ENCODE measurements at places on chromosomes 13 and 19.
A peak's percentile ranks its signal among the peaks of the same experiment; 100 is the strongest.

DNA sequence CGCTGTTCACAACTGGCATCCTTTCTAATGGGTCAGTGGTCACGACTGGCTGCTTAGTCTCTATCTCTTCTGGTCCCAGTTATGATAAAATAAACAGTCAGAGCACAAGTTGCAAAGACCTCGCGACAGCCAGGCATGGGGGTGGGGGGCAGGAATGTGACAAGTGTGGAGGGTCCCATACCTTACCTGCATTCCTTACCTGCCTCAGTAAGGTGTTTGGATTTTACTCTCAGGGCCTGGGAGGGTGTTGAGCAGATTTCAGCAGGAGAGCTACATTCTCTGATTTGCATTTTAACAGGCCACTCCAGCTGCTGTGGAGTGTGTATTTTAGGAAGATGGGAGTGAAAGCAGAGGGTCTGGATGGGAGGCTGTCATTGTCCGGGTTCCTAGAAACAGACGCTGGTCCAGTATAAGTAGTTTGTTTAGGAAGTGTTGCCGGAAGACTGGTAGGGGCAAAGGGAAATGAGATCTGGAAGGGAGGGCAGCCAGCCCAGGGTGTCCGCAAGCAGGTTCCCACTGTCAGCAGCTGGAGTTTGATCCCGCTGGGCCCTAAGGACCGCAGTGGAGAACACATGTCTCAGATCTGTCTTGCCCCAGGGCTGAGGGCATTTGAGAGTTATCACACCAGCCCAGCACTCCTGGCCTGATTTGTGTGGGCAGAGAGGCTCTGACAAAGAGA, 920.0 kb downstream of the UQCRFS1 start:
- no peak for DNase-seq

DNA sequence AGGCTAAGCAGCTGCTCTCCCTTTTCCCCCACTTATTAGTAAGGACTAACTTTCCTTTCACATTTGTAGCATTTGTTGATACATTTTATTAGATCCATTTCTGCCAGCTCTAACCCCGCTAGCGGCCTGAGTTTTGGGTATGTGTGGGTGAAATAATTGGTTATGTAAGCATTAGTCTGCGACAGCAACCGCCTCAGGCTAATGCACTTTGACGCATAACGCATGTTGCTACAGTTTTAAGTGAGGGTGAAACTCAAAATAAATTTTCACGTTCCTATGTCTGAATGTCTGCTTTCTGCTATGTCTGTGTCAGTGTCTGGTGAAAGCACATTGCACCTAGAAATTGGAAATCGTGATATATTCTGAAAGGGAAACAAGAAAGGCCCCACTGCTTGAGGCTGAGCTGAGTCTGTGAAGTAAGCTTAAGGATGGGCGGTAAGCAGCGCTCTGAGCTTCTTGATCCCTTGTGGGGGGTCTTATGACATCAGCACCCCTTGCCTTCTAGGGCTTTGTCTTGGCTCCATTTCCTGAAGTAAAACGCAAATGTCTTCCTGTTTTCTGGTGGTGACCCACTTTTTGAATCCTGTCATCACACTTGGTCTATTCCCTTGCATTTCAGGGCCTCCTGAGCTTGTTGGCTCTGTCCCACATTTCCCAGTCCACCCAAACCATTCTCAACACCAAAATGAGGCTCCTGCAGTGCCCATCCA, 648.3 kb upstream of the ARGLU1 start:
- DNase-seq: no peak

GRCh38 chr13:43072394-43072793, 49.0 kb downstream of the DNAJC15 start:
- no peak for DNase-seq

DNA sequence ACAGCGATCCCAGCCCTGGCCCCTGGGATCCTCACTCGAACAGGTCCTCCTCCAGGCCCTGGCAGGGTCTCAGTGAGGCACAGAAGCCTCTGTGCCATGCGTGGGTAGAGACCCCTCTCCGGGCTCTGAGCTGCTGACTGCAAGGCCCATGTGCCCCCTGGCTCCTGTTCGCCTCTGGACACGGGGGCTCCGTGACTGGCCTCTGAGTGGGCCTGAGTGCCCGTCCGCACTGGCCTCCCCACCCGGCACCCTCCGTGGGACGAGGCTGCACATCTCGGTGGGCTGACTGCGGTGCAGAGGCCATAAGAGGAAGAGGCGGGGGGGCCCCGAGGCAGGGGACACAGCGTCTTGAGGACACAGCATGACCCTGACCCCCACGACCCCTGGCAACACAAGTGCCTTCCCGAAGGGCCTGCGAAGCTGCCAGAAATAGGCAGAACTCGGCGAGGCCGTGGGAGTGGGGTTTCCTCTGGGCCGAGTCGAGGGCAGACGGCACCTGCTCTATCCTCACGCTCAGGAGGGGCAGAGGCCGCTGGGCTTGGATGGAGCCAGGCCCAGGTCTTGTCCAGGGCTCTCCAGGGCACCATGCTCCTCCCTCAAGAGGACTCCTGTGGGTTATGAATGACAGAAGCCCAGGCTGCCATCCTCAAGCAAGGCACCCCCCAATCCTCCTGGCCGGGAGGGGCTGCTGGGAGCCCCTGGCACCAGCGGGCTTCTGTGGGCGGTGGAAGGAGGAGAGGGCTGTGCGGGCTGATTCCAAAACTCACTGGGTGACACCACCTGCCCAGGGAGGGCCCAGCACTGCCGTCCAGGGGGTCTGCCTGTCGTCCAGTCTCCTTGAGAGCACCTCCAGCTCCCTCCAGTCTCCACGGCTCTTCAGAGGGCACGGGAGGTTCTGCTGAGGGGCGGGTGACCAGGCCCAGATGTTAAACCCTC, 52.6 kb downstream of the RASA3 start:
- no peak for DNase-seq

DNA sequence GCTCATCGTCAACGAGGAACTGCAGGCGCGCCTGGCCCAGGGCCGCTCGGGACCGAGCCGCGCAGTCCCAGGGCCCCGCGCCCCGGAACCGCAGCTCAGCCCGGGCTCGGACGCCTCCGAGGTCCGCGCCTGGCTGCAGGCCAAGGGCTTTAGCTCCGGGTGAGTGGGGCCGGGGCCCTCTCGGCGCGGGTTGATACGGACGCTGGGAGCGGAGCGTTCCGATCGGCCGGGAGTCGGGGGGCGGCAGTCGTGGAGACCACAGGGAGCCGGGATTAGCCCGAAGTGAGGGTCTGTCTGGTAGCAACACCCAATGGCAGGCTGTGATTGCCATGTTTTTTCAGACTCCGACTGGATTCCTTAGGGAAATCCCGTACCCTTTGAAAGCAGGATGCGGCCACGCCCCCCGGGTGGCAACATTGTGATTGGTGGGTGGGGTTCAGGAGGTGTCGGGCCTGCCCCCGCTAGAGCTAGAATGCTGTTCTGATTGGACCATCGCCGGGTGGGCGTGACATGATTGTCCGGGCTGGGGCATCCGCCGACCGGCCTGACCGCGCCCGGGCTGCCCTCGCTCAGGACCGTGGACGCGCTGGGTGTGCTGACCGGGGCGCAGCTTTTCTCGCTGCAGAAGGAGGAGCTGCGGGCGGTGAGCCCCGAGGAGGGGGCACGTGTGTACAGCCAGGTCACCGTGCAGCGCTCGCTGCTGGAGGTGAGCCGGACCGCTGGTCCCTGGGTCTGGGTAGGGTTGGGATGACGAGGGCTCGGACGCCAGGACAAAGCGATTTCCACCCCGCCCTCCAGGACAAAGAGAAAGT, 11.3 kb downstream of the EPS8L1 start:
- DNase-seq: peak; percentile 25

DNA sequence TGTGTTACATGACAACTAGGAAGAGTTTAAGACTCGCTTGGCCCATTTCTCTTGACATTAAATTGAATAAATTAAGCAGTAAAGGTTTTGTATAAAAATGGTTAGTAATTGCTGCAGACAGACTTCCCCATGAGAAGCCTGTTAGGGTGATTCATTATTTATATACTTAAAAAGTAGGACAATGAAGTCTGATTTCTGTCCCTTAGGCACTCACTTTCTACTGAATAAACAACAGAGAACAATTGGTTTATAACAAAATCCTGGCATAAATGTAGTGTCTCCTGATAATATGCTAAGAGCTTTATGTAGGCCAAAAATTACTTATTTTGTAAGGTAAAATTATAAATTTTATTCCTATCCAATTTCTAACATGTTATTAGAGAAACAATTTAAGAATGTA, 2138.5 kb upstream of the PCDH20 start:
- DNase-seq: no peak

DNA sequence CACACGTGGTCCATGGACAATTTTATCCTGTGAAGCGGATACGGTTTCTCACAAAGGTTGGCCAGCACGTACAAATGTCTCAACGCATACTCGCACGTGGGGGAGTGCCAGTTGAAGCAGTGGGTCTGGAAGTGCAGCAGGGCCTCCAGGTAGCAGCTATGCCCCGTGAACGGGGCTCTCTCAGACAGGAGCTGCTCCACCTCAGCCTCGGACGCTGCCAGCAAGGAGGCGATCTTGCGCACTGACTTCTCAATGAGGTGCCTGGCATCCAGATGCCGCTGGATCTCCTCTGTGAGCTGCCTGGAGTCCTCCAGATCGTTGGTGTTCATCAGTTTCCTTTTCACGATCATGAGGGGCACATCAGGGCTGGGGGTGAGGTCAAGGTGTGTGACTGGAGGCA, 2272.0 kb downstream of the PCDH9 start:
- DNase-seq: no peak

GRCh38 chr13:36753176-36753575, 65.8 kb upstream of the RFXAP start:
- DNase-seq: no peak

GRCh38 chr13:54953786-54954185, 1925.2 kb downstream of the OLFM4 start:
- no peak for DNase-seq
